ENCODE measurements at places on chromosomes 6 and 20.

GRCh38 chr6:63290492-63291058 lies 29.2 kb downstream of the LGSN start:
- no peak for DNase-seq

DNA sequence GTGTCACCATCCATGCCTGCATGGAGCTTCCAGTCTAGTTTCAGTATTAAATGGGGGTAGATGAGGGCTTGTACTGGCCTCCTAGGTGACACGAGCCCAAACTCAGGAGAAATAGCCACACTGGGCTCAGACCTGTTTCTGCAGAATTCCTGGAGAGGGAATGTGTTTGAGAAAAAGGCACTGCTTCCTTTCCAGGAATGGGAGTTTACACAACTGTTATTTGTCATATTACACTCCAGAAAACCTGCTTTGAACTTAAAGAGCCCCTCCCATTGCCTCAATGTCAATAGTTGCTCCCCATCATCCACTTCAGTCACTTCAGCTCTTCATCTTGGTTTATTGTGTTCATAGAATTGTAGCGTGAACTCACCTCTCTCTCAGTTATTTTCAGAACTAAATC lies 151.5 kb downstream of the CFAP61 start:
- DNase-seq, result no peak

- no peak for DNase-seq
Measured at GRCh38 chr20:4820806-4821518, 99.3 kb downstream of the PRND start.

GRCh38 chr6:5684320-5685053 lies 322.2 kb downstream of the NRN1 start:
- DNase-seq, result no peak

DNA sequence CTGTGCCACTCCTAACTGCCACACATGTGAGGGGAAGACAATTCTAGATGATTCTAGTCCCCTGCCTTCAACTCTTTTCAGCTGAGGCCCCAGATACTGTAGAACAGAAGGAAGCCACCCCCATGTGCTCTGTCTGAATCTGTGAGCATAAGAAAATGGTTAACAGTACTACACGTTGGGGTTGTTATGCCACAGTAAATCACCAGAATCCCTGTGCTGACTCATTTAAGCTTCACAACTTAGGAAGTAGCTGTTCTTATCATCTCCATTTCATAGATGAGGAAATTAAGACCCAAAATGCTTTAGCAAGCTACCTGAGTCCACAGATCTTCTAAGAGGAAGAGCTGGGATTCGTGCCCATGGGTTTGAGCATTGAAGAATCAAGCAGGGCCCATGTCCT lies 27.4 kb upstream of the SCRT2 start:
- no peak for DNase-seq

- no peak for DNase-seq
Measured at GRCh38 chr6:121848523-121849255, 413.2 kb downstream of the GJA1 start.

DNA sequence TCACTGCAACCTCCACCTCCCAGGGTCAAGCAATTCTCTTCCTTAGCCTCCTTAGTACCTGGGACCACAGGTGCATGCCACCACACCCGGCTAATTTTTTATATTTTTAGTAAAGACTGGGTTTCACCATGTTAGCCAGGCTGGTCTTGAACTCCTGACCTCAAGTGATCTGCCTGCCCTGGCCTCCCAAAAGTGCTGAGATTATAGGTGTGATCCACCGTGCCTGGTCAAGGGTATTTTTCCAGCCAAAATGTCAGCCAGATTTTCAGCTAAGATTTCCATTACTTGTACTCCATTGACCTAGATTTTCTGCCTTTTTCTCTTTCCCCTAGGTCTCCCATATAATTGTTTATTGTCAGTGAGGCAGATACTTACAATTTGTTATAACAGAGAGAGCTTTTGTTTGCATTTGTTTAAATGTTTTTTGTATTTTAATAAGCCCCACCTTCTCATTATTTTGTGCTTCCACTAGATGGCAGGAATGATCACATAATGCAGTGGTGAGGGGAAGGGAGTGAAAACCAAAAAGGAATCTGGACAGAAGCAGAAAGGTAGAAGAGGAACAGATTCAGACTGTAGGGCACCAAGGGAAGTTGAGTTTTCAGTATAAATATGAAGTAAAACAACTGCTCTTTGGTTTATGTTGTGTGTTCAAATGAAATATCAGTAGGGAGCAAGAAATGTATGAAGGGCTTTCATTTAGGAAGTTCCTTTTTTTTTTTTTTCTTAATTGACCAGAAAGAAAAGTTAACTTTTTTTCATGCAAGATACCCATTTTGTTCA lies 29.7 kb downstream of the RPF2 start:
- DNase-seq, result peak; percentile 8

- no peak for DNase-seq
Measured at GRCh38 chr6:56959938-56960337, 5.0 kb downstream of the BEND6 start.

GRCh38 chr20:53692465-53693067 lies 98.9 kb upstream of the ZNF217 start:
- DNase-seq, result no peak

DNA sequence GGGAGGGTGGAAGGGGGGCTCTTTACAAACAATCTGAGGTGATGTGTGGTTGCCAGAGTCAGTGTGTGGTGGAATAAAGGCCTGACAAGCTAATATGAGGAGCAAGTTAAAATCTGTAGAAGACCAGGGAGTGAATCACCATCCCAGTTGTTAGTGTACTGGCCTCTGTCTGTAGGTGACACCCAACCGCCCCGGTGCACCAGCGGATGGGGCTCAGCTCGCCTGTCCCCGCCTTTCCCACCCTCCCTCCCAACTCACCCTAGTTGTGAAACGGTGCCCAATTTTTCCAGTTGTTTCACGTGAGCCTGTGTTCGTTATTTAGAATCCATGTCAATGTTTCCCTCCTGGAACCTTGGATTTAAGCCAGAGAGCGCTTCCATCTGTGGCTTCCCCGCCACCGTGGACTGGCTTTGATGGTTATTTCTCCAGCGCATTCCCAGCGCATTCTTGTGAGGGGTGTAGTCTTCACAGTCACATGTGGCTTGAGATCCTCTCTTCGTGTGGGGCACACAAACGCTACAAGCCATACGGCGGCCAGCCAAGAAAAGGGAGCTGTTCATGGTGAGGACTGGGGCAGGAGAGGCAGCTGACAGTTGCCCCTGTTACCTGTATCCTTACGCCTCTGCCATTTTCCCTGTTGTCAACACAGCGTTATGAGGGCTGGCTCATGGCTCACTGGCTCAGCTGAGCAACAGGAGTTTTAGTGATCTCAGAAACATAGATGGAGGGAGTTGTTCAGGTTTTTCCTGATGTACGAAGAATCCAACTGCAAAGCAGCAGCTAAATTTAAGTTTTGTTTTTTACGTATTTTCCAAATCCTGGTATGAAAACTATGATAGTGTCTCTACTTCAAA lies 137.6 kb downstream of the ZDHHC14 start:
- no peak for DNase-seq

DNA sequence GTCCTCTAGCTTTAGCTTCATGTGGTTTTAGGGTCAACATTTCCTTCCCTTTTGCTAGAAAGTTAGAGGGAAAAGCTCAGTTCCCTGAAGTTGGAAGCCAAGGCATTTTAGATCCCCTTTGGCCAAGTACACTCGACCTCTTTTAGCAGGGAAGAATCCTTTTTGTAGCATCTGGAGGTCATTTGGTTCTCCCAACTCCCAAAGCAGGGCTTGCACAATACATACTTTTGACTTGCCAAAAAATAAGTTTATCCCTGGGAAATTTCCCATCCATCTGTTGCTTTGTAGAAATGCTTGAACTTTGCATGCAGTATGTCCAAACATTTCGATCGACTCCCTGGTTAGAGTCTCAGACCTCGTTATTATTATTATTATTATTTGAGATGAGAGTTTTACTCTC lies 4.6 kb upstream of the EDEM2 start:
- no peak for DNase-seq

DNA sequence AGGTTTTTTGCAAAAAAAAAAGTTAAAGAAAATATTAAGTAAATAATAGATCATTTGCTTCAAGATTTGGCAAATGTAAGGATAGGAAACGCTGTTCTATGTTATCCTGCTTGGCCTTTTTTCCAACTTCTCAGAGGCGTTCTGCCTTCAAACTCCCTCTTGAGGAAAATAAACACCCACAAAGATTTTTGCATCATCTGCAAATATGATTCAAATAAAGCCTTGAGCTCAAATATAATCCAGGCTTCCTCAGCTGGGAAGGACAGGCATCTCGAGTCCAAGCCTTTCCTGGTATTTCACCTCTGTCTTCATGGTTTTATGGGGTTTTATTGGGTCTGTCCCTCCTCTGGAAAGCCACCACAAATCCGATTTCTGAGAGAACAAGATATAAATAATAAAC lies 67.7 kb upstream of the PTPN1 start:
- no peak for DNase-seq

- no peak for DNase-seq
Measured at GRCh38 chr6:12842114-12842513, 125.5 kb downstream of the PHACTR1 start.

Measured in Calu3 (cell line).